ENCODE measurements at places on chromosomes 3 and 15.

DNA sequence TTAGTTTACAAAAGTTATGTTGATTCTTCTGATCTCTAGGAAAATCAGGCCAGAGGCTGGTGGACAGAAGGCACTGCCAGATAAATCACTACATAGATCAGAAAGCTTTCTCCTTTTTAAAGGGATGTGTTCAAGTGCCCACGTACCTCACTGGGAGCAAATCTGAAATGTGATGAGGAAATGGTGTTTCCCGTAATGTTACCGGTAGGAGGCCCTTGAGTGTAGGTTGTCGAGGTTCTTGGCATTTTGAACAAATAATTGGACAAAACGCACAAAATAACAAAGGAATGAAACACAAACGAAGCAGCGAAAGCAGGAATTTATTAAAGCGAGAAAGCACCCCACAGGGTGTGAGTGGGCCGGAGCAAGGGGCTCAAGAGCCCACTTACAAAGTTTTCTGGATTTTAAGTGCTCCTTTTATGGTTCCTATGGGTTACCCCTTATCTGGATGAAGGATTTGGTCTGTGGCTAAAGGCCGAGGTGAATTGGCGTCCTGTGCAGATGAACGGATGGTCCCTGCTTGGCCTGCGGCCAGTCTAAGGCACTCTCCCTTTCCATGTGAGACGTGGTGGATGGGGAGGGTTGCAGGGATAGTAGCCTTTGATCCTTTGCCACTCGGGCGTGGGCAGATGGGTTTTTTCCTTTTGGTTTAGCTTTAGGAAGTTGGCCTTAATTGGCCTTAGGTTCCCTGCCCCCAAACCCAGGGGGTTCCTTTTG, 1.0 kb downstream of the SNX1 start:
- DNase-seq = peak; percentile 13

DNA sequence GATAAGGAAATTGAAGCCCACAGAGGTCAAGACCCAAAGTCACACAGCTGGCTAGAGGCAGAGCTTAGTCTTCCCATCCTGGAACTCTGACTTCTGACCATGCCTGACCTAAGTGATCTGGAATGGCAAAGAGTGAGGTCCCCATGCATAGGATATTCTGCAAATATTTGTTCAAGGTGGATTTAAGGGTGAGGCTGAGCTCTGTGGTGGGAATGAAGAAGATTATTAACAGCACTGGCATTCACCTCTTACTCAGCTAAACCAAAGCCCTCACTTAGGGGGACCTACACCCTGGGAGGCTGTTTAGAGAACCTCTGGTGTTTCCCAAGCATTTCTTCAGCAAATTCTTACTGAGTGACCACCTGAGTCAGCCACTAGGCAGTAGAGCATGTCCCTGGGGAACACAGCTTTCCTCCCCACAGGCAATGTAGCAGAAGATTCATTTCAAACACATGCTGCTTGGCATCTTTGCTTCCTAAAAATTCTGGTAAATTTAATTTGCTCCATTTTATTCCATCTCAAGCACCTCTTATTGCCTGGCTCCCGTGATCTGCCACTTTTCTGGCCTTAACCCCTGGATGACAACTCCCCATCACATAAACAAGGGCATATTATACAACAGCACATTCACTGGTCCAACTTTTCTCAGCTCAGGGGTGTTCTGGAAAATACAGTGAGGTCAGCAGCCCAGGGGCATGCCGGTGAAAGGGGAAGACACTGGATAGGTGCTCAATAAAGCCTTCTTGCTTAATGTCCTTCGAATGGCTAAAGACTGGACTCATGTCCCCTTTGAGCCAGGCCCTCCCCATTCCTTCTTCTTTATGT, 176.0 kb downstream of the ABHD5 start:
- no peak for DNase-seq

DNA sequence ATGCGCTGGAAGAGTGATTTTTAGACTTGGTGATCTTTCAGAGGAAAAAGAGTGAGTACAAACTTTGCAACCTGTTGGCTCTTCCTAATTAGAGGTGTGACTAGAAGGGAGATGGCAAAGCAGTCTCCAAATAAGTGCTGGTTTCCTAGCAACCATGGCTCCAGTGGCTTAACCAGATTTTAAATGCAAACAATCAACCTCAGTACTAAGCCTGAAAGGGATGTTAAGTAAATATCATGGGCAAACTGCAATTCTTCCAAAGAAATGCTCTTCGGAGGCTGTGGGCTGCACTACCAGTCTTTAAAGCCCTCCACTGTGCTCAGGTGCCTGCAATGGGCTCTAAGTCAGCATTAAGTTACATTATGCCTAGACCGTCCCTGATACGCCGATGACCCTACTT, 678.1 kb upstream of the CCDC54 start:
- no peak for DNase-seq

DNA sequence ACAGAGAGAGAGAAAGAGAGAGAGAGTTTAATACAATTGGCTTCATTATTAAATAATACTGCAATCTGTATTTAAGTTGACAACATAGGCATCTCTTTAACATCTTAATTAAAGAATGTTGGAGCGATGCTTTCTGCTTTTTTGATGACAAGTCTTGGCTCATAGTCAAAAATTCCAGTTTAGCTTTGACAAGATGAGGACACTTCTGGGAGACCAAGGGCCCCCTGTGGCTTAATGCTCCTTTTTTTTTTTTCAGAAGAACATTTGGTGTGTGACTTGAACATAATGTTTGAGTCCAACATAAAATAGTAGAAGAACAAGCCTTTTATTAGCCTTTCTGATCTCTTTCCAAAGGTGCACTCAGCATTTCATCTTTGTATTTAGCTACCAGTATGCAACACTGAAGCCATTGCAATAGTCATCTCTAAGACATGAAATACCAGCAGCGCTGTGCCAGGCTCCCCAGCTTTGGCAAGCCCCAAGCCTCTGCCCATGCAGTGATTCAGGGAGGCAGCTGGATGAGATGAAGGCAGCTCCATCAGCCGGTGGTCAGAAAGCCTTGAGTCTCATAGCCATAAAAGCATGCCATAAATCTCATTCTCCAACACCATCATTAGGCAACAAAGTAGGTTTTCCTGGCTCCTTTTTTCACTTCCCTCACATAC, 349.4 kb upstream of the SEMA6D start:
- DNase-seq = no peak

DNA sequence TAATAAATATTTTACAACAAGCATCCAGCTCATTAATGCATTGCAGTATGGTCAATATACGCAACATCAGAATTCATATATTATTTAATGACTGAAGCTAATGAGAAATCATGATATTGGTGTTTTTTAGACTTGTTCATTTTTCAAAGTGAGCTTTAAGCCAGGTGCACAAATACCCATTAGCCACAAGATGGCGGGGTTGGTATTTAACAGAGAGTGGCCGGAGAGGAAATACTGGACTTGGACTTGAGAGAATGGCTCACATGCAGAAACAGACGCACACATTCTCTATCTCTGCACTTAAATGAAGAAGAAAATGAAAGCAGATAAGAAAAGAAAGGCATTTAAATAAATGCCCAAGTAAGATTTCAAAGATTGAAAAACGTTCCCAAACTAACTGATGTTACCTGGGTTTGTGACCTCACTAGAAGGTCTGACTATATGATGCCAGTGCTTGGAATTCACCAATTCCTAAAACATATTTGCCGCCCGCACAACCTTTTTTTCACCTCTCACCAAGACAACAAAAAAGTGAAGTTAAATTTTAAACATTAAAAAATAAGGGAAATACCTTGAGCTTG, 21.2 kb upstream of the CRBN start:
- DNase-seq = peak; percentile 40

DNA sequence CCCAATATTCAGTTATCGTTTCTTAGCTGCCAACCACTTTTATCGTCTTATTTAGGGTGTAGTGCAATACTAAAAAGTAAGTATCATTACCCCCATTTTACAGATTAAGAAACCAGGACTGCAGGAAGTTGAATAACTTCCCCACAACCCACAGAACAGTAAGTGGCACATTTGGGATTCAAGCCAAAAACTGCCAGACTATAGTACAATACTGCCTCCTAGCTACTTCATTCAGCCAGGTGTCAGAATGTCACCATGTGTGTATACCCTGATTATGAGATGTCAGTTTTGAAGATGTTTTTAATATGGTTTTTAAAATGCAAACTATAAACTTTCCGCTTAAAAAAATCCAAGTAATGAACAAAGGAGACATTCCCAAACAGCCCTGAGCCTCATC, 74.2 kb upstream of the PROK2 start:
- DNase-seq = peak; percentile 71

All from CD4-positive, alpha-beta T cell treated with Interleukin-12 subunit alpha and Interleukin-12 subunit beta, for 1 hour (primary cell).